ENCODE measurements at places on chromosomes 7 and 10. TPM values are rescaled to one million over a fixed set of nuclear protein-coding genes. Genes with fewer than 3 reads are reported as not detected.

GRCh38 chr10:113216102-113216501 is 266.1 kb downstream of the TCF7L2 start:
- no peak for DNase-seq

- DNase-seq, result no peak
Observed at GRCh38 chr7:78226059-78226719, 427.6 kb downstream of the PHTF2 start.

DNA sequence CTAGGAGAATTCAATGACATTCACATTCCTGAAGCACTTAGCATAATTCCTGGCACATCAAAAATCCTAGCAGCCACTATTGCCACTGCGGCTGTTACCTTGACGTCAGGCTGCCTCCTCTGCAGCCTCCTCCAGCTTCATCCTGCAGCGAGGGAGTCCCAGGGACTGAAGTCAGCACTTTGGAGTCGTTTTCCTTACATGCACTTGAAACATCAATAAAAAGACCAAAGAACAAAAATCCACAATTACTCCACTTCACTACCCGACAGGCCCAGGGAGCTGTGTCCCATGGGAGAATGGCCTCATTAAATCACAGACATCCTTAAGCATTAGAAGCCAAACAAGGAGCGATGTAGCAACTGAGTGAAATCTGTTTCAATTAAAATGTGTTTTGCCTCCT is 48.6 kb upstream of the NANOS1 start:
- DNase-seq, result no peak

DNA sequence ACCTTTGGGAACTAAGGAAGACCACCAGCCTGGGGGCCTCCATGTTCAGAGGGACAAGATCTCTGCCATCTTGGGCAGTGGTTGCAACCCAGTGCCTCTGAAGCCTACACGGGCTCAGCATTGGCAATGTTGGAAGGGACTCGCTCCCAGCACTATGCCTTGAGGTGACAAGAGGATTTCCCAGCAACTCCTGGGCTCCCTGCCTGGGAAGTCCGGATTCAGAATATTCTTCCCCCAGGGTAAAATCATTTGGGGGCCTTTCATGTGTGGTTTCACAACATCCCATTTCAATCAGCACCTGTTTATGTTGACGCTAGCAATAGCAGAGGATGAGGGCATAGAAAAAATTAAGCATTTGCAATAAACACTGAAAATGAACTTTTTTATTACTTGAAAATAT is 509.8 kb upstream of the MGMT start:
- no peak for DNase-seq

DNA sequence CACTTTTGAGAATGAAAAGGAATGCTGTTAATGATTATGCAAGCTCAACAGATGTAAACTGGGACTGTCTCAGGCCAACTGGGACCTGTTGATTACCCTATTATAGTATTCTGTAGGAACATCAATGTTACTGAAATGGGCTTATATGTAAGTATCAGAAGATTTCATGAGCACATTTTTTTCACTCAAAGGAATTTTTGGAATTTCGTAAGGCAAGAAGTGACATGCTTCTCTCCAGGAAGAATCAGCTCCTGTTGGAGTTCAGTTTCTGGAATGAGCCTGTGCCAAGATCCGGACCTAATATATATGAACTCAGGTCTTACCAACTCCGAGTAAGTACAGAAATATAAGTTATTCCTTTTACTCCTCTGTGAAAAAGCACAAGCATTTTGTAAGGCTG is 19.2 kb downstream of the NIPSNAP2 start:
- DNase-seq, result no peak

- DNase-seq, result no peak
Observed at GRCh38 chr10:131437556-131438475, 126.3 kb upstream of the TCERG1L start.

DNA sequence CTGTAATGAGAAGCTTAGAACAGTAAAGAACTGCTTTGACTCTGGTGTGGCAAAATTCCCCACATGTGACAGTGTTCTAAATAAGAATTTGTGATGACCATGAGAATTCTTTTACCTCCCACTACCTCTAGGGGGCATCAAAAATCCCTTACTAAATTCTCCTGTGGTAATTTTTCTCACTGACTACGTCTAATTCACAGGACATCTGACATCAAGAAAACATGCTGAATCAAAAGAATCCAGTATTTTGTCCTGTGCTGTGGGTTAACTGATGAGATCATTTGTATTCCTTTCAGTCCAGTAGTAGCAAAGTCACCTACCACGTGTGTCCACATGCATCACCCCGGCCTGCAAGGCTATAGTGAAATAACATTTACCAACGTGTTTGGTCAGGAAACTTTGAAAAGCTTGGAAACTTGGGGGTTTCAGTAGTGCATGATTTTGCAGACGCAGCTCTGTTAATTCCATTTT is 103.8 kb downstream of the ATE1 start:
- no peak for DNase-seq

- no peak for DNase-seq
Observed at GRCh38 chr10:51955696-51956095, 256.3 kb upstream of the CSTF2T start.

- DNase-seq, result peak; percentile 67
Observed at GRCh38 chr7:91083855-91084644, 180.2 kb upstream of the FZD1 start.

DNA sequence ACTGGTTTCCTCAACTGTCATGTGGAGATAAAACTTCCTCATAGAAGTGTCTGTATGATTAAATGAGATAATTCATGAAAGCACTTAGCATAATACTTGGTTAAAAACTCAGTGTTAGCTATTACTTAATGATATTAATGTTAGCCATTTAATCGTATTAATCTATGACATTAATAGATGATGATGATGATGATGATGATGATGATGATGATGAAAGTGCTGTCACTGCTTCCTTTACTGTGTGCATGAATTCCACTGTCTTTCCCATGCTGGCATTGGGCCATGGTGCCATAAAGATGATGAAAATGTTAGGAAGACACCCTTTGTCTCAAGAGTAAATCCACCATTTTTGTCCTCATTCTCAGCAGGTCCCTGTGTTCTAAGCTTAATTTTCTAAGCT is 75.8 kb downstream of the VPS50 start:
- DNase-seq, result no peak

GRCh38 chr7:37970211-37970610 is 49.8 kb downstream of the EPDR1 start:
- no peak for DNase-seq

- no peak for DNase-seq
Observed at GRCh38 chr10:78301891-78302738, 268.5 kb downstream of the RPS24 start.

DNA sequence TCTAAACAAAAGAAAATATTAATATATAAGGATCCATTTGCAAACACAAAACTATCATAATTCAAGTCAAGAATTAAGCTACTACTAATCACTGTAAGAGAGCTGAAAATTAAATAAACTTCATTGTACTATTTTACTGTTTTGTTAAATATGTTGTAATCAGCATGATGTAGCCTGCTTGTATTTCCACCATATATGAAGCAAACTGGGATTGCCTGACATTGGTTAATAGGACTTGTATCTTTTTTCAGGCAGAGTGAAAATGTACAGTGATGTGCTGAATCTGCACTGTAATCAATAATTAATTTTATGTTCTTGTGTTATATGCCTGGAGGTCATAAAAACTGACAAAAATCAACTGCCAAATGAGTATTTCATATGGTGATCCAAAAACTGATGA is 25.4 kb downstream of the TRDMT1 start:
- no peak for DNase-seq

DNA sequence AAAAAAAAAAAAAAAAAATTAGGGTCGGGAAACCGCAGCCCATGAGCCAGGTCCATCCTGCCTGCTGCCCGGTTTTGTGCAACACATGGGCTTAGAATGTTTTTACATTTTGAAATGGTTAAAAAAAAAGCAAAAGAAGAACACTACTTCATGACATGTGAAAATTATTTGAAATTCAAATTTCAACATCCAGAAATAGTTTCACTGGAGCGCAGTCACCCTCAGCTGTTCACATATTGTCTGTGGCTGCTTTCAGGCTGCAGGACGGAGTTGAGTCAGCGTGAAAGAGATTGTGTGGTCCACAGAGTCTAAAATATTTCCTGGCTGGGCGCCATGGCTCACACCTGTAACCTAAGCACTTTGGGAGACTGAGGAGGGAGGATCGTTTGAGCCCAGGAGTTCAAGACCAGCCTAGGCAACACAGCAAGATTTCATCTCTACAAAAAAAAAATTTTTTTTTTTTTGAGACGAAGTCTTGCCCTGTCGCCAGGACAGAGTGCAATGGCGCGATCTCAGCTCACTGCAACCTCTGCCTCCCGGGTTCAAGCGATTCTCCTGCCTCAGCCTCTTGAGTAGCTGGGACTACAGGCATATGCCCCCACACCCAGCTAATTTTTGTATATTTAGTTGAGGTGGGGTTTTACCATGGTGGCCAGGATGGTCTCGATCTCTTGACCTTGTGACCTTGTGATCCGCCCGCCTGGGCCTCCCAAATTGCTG is 63.9 kb upstream of the ECHDC3 start:
- DNase-seq, result no peak

RAMP3 gene
- total RNA-seq, result 59.6 TPM

CLRN3 gene
- total RNA-seq, result not detected

TEX47 gene
- total RNA-seq, result not detected

LRMDA gene
- 16.6 TPM for total RNA-seq

DNA sequence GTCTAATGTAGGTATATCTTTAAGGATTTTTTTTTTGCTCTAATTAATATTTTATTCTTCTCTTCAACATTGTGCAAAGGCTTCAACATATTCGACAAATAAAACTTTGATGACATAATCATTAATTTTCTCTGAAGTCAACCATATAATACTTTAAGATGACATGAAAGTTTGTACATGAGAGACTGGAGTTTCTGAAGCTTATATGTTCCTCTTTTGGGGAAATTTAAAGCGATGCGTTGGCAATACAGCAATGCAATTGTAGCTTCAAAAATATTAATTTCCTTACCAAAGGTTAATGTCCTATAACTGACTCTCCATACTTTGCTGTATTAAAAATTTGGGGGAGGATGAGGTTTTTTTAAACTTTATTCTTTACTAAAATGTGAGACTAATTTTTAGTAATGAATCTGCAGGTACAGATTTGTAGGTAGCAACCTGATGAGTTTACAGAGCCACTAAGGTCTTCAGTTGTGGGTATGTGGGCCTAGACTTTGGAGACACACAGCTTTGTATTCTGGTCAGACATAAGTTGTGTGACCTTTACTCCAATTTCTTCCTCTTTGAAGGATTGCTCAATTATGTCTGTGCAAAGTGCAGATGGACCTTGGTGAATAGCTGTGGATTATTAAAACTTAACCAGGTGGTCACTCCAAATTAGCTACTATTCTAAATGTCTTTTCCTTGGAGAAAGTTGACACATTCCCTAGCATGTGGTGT is 18.0 kb upstream of the LIPA start:
- DNase-seq, result no peak

DNA sequence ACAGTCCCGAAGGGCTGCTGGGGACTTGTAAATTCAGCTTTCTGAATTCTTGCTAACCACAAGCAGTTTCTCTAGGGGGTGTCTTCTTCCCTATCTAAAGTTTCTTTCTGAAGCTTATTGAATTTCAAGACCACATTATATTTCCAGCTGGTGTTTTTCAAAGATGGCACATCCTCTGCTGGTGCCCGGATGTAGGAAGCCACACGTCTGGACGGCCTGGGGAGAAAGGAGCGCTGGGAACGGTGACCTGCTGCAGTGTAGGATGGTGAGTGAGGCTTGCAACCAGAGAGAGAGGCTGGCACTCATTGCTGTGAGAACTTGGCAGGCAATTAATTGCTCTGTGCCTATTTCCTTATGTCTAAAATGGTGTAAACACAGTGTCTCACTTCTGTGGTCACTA is 776.4 kb downstream of the TYW1 start:
- DNase-seq, result no peak

PNLIP gene
- total RNA-seq, result 2.8 TPM

GRCh38 chr7:73851410-73852338 is 9.3 kb upstream of the TMEM270 start:
- no peak for DNase-seq

GRCh38 chr10:9075420-9075819 is 1020.9 kb downstream of the GATA3 start:
- no peak for DNase-seq

DNA sequence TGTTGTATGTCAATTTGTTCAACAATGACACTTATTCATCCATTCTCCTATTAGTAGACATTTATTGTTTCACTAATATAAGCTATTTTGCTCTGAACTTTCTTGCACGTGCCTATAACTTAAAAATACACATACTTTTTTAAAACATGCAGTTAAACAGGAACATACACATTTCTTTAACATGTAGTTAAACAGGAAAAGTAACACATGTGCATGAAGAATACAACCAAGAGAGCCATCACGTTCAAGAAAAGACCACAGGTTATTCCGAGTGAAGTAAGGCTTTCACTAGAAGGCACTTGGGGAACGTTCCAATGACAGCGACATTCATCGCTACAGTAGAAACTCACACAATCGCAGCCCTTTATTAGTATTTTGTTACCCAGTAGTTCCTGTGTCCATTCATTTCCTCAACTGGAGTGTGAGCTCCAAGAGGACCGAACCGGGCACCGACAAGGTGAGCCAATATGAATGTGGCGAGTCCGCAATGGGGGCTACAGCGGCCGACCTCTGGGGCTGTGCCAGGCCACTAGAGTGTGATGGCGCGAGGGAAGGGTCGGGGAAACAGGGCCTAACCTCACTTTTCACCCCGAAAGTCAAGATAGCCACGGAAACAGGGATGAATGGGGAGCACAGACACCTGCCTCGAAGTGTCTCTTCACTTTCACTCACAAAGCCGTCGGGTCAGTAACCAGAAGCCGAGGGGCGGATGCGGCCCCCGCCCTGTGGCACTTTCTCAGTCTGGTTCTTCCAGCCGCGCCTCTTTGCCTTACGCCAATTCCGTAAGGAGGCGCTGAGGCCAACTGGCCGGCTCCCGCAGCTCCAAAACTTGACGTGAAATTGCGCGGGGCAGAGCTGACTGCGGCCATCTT is 775 bp upstream of the SEPTIN7 start:
- DNase-seq, result peak; percentile 91

- no peak for DNase-seq
Observed at GRCh38 chr10:17225808-17226207, 2.2 kb upstream of the VIM start.

GRCh38 chr7:148567524-148567923 is 23.0 kb upstream of the C7orf33 start:
- no peak for DNase-seq

DNA sequence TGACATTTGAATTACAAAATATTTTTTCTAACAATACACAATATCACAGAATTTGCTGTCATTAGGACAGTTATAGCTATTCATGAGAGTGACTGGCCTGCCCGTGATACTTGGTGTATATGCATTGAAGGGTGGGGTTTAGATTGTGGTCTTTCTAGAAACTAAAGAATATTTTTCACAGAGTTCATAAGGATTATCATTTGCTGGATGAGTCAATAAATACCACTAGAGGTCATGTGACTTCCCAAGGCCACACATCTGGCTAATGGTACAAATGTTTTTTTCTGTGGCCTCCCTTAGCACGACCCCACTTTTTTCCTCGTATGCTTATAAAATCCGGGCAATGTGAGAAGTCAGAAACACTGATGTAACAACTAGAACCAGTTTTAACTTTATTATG is 5.2 kb downstream of the OPTN start:
- no peak for DNase-seq
